ENCODE measurements at places on chromosomes 3 and 15. TPM values are rescaled to one million over a fixed set of nuclear protein-coding genes. Genes with fewer than 3 reads are reported as not detected.
A peak's percentile ranks its signal among the peaks of the same experiment; 100 is the strongest.

GRCh38 chr3:168812234-168812633 lies 716.5 kb upstream of the GOLIM4 start:
- no peak for DNase-seq

DNA sequence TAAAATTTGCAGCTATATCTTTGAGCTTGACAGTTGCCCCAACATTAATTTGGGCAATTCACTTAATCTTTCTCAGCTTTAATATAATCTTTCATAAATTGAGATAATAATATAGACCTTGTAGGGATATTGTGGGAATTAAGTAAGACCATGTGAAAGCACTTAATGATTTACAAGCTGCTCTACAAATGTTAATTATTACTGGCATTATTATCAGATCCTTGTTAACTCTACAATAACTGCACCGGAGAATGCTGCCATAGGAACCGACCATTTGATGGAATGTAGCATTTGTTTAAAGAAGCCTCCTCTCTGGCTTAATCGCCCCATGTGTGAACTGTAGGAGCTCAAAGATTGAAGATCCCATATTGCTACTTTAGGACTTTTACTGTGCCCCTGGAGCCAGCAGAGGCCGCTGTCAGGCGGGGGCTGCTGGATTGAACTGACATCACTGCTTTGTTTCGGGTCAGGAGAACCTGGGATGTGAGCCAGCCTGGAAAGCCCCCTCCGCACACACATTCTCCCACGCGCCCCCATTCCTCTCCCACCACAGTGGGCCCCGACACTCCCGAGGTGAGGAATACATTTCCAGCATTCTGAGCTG lies 154.2 kb upstream of the TNIK start:
- DNase-seq: peak; percentile 64

DNA sequence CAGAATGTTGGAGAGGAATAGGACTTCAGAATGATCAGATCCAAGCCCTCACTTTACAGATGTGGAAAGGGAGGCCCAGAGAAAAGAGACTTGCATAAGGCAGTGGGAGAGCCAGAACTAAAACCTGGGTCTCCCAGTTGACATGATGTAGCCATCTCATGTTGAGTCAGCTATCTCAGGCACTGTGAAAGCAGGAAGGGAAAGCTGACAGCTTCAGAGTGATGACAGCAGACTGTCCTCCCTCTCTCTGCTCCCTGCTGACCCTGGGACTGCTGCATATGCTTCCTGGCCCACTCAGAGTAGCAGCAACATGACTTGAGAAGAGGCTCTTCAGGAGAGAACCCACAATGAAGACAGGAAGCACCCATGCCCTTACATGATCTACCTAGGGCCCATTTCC lies 14.7 kb downstream of the FHIT start:
- DNase-seq: no peak

DNA sequence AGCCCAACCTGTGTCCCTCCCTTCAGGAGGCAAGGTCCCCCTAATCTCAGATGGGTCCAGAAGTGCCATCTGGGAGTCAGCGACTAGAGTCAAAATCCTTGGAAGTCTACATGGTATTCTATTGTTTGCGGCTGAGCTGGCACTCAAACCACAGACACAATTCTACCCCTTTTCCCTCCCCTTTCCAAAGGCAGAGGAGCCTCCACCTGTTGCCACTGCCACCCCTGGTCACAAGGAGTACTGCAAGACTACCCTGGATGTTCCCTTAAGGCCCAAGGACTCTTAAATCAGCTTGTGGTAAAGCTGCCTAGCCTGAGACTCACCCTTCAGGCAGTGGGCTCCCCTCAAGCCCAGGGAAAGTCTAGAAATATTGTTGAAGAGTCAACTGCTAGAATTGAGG lies 4.3 kb upstream of the OR5H6 start:
- DNase-seq: no peak

GRCh38 chr15:68431037-68431791 lies 749 bp downstream of the ITGA11 start:
- DNase-seq: no peak

GRCh38 chr3:173045770-173046382 lies 95.2 kb downstream of the SPATA16 start:
- DNase-seq: peak; percentile 41

GRCh38 chr15:31439328-31439727 lies 112.7 kb downstream of the KLF13 start:
- peak; percentile 64 for DNase-seq

Gene TMEM39A
- total RNA-seq: 26.6 TPM

Gene ZNF501
- 2.4 TPM for total RNA-seq

Gene PARP3
- total RNA-seq: 7.4 TPM

Gene C15orf62
- 0.22 TPM for total RNA-seq

Gene FILIP1L
- total RNA-seq: 22.0 TPM

Gene INKA1
- 17.2 TPM for total RNA-seq

Measured in lung microvascular endothelial cell (primary cell).